ENCODE measurements at places on chromosomes 16 and 17.
A peak's percentile ranks its signal among the peaks of the same experiment; 100 is the strongest.

- DNase-seq: no peak
Measured at GRCh38 chr16:24953721-24954120, 61.4 kb downstream of the ARHGAP17 start.

GRCh38 chr16:55930036-55930435, 54.9 kb upstream of the CES5A start:
- DNase-seq: no peak

DNA sequence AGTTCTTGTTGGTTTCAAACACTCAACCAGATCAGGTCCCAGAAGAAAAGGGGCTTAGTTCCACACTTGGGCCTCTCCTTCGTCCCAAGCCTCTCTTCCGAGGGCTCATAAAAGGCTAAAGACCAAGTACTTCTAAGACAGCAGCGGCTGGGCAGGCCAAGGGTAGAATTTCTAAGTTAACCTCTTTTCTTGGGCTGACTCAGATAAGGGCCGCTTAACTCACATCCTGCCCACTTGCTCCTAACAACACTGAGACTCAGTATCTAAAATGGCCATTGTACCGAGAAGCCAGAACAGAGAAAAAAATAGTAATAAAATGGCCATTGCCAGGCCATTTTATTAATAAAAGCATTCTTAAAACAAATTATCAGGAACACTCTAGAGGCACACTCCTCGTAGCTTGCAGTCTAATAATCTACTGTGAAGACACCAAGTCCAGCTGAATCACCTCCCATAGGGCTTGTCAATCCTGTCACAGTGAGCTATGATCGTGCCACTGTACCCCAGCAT, 42.1 kb downstream of the RANBP10 start:
- no peak for DNase-seq

- no peak for DNase-seq
Measured at GRCh38 chr17:35088356-35088880, 24.9 kb upstream of the RFFL start.

GRCh38 chr17:60361889-60362288, 30.0 kb downstream of the USP32 start:
- no peak for DNase-seq

- peak; percentile 26 for DNase-seq
Measured at GRCh38 chr17:38605841-38606645, at the start of gene SRCIN1. Gene SRCIN1, minus strand, starts transcription at chr17:38605952. Its CDS starts 247 bp downstream, at chr17:38605705.

DNA sequence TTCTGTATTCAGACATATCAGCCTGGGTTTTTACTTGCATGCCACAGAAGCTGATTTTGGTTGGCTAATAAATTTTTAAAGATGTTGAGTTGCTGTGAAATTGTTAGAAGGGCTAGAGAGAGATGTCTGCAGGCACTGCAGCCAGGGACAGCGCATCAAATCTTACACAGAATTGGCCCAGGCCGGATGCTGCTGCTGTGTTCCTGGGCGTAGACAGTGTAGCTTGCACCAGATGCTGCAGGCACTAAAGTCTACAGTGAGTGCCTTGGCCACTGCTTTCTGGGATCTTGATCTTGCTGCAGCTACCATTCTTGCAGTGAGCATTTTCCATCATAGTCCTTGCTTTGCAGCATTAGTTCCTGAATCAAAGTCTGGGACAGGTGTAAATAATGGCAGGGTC, 169.9 kb downstream of the SPECC1 start:
- no peak for DNase-seq

GRCh38 chr17:59825533-59826322, 67.0 kb downstream of the TUBD1 start:
- DNase-seq: no peak

GRCh38 chr17:6657633-6658287, 6.2 kb downstream of the C17orf100 start:
- DNase-seq: no peak

DNA sequence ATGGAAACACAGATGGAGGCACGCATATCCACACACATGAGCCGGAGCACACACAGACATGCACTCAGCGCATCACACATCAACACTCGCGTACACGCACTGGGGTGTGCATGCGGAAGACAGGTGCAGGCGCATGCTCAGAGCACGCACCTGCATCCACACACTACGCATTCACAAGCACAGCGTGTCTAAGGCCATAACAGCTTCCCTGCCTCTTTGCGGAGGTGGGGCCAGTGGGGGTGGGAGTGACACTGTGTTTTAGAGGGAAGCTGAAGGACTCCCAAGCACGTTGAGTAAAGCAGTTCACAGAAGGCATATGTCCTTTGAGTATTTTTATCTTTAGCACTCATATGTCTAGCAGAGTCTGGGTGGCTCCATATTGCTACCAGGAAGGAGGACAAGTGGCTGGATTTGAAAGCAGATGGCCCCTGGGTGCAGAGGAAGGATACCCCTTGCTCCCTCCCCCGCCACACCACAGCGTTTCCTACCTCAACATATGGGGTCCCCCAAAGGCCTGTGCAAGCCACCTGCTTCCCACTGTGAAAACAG, 68.6 kb upstream of the TOB1 start:
- DNase-seq: no peak

DNA sequence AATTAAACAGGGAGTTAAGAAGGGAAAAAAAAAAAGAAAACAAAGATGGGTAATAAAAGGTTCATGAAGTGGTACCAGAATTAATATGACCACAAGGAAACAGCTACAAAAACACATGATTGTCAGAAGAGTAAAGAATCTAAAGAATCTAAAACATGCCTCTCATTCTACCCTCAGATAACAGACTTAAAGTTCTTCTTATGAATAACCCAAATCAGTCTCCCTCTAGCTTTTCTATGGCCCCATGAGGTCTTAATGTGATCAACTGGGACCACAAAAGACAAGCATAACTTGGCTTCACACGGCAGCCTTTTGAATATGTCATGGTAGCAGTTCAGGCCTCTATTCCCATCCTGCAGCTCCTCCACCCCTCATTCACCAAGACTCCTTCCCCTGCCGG, 6.9 kb downstream of the MYH10 start:
- no peak for DNase-seq

- DNase-seq: no peak
Measured at GRCh38 chr17:32894245-32894644, 17.3 kb upstream of the MYO1D start.

DNA sequence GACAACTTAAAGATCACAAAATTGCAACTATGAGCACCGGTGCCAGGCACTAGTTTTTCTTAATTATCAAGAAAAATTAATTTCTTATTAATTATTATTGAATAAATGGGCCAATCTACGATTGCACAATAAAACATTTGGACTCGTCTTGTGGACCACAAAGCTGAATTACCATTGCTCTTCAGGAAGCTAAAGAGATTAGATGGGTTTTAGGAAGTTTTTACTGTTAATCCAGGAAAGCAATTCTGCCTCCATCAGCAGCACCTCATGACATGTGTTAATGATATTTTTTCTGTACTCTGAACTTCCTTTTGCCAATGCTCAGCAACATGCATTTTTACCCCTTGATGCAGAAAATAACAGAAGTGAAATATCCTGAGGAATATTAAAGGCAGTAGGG, 37.9 kb downstream of the HS3ST3A1 start:
- no peak for DNase-seq

DNA sequence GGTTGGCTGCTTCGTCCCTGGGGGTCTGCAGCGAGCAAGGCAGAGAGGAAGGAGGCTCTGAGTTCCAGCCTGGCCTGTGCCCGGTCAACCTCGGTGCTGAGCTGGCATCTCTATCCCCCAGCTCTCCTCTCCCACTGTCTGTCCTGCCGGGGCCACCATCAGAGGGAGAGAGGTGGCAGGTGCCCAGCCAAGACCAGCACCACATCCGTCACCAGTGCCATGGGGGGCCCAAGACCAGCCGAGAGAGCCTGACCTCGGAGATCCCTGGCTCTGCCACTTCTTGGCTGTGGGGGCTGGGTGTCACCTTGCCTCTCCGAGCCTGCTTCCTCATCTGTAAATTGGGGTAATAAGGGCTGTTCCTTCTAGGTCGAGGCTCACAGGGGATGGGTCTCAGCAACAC, 560 bp upstream of the P2RX1 start:
- no peak for DNase-seq

GRCh38 chr17:39639566-39640458, 2.9 kb downstream of the STARD3 start:
- DNase-seq: no peak

GRCh38 chr17:17834974-17835373, 1.8 kb downstream of the SREBF1 start:
- no peak for DNase-seq

GRCh38 chr17:78010759-78011158, 52.3 kb downstream of the TNRC6C start:
- DNase-seq: no peak

DNA sequence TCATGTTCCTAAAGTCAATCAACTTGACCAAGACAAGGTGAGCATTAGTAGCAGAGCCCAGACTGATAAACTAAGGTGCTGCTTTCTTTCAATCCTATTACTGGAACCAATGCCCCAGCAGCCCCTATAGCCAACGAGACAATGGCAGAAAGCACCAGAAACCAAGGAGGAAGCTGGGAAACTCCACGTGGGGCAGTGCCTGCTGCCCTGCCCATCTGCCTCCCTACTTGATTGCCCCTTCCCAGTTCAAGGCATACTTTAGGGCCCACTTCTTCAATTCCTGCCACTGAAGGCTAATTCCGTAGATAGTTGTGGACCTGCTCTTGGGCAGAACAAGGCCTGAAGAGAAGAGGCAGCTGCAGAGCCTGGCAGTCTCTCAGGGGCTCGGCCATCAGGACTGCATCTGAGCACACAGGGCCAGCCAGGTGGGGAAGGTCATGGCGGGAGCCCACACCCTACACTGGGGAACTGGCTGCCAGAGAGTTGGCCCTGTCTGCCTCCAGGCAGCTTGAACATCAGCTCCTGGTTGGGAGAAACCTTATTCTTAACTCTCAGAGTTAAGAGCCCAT, 30.9 kb downstream of the WSB1 start:
- DNase-seq: no peak

DNA sequence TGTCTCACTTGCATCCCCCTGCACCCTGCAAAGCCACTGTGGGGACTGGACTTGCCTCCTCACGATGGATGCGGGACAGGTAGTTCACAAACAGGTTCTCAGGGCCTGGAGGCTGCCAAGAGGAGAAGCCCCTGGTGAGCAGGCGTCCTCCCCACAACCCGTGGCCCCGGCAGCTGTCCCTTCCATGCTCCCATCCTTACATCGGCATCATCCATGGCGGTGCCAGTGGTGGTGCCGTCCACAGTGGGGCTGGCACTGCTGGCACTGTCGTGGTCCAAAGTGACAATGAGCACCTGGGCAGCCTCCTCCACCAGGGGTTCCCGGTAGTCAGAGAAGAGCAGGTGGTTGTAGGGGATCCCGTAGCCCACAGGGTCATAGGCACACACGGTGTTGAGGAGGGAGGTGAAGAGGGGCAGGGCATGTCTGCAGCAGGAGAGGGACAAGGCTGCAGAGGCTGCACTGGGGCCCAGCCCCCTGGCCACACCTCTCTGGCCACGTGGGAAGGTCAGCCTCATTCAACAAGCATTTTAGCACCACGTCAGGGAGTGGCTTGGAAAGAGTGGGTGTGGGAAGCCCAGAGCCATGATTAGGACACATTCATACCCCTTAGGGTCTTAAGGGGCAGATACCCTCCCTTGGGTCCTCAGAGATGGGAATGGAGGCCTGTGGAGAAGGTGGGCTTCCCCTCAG, 12.6 kb downstream of the HID1 start:
- DNase-seq: no peak

DNA sequence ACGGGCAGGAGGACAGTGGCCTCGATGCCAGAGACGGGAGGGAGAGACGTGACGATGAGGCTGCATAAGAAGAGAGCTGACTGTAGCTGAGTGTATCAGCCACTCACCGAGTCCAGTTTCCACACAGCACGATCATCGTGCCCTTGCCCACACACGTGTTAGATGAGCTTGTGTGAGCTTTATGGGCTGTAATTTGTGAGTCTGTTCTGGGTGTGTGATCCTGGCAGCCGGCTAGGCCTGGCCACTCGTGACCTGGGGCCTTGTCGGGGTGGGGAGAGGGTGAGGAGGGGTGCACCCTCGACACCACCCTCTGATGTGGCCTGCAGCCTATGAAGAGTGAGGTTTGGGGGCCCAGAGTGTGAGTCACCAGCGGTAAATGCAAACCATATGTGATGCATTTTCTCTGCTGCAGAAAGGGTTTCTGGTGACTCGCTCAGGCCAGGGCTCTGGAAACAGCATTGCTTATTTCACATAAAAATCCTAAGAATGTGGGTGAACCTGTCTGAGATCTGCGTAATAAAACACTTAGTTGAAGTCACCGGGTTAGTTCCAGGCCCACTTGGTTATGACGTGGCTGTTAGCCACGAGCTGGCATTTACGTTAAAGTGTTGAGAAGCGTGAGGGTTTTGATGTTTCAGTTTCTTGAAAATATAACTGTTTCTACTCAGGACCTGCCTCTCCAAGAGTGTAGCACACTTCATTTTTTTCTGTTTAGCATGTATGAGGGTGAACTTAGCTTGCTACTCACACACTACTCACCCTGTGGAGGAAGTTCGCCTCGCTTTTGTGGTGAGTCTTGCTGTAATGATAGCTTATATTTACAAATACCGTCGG, 4.2 kb downstream of the METRNL start:
- DNase-seq: no peak

DNA sequence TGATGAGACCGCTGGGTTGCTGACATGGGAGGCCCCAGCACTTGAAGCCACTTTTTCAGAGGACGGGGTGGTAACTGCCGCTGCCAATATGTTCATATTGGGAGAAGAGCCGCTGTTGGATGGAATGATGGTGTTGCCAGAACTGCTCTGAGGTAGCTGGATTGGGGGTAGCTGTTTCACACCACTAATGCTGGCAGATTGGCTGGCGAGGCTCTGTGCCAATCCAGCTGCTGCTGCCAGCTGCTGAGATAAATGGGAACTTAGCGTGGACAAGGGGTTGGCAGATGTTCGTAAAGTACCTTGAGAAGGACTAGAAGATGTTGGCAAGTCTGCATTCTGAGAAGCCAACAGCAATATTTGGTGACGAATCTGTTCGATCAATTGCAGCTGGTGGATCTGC, 10.0 kb downstream of the SALL1 start:
- DNase-seq: no peak

- DNase-seq: no peak
Measured at GRCh38 chr17:48453447-48453846, 23.4 kb upstream of the SKAP1 start.

DNA sequence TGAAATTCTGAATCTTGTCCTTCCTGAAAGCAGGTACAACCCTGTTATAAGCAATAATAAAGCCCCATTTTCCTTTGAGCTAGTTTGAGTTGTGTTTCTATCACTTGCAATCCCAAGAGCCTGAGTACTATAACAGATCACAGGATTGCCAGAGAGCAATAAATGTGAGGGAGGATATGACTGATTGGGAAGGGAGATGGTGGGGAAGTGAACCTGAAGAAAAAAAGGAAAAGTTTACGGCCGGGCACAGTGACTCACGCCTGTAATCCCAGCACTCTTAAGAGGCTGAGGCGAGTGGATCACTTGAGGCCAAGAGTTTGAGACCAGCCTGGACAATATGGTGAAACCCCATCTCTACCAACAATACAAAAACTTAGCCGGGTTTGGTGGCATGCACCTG, 80.4 kb downstream of the COX10 start:
- no peak for DNase-seq

Measured in stimulated activated CD4-positive, alpha-beta T cell treated with anti-CD3 and anti-CD28 coated beads, Interleukin-1b, Interleukin-23, amount 100 ng/mL, for 1 hour (primary cell).